ENCODE measurements at places on chromosomes 6 and 20.
A peak's percentile ranks its signal among the peaks of the same experiment; 100 is the strongest.

DNA sequence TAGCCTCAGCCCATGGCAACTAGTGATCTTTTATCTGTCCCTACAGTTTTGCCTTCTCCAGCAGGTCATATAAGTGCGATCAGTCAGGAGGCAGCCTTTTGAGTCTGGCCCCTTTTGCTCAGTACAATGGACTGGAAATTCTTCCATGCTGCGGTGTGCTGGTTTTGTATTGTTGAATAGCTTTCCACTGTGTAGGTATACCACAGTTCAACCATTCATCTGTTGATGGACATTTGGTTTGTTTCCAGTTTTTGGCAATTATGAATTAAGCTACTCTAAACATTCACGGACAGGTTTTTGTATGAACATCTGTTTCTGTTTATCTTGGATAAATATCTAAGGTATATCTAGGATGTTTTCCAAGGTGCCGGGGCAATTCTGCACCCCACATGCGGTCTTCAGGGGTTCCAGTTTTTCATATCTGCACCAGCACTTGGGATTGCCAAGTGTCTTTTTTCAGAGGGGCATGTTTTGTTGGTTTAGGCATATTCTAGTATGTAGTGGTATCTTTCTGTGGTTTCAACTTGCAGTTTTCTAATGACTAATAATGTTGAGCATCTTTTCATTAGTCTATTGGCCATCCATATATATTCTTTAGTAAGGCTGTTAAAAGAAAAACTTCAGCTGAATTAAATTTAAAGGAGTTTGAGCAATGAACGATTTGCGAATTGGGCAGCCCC lies 141.0 kb downstream of the TFAP2C start:
- peak; percentile 7 for DNase-seq

- no peak for DNase-seq
These were observed 77.9 kb downstream of the PCSK2 start for GRCh38 chr20:17304774-17305173.

GRCh38 chr6:157982563-157983405 lies 1.1 kb downstream of the SYNJ2 start:
- DNase-seq: peak; percentile 48

- DNase-seq: peak; percentile 93
These were observed 88.3 kb upstream of the COL21A1 start for GRCh38 chr6:56335726-56336125.

DNA sequence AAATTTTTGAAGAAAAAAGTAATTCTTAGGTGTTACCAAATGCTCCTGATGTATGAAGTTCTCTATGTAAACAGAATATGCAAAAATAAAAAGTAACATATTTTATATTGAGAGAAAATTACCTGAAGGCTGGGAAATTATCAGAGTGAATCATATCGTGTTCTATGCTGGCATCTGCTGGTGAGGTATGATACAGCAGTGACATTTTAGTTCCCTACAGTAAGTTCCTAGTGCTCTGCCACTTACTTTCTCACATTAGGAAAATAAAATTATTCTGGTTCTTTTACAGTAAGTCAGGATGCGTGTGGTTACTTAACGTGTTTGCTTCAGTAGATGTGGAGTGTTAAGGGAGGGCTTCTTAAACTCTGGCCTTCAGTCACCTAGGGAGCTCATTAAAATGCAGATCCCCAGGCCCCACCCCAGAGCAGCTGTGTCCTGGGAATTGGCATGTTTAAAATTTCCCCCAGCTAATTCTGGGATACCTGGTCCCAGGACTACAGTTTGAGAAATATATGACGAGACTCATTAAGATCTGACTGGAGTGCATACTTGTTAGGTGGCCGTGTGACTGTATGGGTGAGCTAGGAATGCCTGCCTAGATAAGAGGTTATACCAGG lies 3.2 kb downstream of the ACTR5 start:
- DNase-seq: no peak

DNA sequence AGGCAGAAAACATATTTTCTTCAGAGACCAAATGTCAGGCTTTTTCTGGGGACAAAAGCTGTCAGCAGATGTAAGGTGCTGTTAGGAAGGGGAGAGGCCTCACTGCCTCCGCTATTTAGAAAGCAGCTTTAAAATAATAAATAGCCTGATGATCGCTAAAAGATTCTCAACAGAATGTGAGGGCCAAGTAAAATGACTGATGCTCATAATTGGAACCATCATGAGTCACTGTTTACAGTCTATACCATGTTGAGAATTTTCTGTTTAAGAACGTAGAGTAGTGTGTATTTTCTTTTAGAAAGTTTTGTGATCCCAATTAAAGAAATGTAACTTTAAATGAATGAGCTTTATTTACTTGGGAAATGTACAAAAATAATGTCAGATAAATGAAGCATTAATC lies 220.0 kb downstream of the CLIC5 start:
- no peak for DNase-seq

DNA sequence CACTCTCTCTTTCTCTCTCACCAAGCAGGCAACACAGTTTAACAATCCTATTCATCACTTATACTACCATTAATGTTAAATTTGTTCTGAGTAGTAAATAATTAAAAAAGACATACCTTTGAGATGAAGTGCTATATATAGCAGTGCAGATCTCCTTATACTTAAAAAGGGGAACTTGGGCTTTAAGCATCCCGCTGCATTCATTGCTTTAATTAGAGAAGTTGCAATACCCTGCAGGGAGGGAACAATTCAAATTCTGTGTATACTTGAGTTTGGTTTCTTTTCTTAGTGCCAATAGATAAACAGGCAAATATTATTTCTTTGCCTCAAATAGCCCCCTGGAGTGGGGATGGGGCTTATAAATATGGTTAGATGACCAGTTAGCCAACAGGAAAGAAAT lies 10.8 kb upstream of the ZBTB24 start:
- no peak for DNase-seq

DNA sequence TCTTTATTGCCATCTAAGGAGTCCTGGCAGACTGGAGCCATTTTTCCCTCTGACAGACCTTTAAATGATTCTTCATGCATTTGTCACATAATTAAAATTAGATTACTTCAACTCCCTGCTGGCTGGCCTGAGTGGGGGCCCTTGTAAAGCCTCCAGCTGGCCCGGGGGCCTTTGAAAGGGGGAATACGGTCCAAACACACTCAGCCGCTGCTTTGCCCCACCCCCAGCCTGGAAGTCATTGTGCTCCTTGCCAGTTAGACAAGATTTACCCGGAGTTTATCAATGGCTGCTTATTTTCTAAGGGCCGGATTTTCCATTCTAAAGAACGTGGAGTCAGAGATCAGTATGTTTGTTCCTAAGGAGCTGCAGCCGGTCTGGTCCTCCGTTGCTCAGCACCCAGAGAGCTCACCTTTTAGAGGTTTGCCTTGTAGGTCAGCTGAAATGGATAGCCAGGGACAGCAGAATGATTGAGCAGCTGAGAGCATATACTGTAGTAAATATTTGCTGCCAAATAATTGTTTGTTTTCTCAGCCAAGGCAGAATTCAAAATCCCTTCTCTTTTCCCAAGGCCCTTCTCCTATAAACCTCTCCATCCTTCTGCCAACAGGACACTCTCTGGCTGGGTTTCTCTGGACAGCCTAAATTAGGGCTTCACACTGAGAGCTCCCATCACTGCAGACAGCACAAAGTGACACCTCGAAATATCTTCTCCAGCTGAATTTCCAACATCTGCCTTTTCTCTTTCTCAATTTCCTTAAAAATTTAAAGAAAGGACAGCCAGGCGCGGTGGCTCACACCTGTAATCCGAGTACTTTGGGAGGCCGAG lies 68.4 kb upstream of the RBM24 start:
- DNase-seq: no peak

DNA sequence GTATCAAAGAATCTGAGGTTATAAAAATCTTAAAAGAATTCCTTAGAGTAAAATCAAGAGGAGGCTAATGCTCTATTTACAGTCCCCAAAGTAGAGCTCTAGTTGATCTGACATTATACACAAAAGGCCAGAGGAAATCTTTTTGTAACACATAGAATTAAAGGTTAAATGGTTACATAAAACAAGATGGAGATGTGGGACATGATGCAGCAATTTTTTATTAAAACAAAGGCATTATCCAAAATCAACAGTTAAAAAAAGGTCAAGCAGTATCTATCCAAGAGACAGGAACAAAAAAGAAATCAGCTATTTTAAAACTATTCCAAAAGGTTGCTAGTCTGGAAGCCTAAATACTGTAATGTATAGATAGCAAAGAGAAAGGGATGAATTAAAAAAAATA lies 20.4 kb downstream of the ELOVL5 start:
- DNase-seq: no peak

GRCh38 chr6:133889557-133890403 lies 867 bp downstream of the TCF21 start:
- DNase-seq: no peak

DNA sequence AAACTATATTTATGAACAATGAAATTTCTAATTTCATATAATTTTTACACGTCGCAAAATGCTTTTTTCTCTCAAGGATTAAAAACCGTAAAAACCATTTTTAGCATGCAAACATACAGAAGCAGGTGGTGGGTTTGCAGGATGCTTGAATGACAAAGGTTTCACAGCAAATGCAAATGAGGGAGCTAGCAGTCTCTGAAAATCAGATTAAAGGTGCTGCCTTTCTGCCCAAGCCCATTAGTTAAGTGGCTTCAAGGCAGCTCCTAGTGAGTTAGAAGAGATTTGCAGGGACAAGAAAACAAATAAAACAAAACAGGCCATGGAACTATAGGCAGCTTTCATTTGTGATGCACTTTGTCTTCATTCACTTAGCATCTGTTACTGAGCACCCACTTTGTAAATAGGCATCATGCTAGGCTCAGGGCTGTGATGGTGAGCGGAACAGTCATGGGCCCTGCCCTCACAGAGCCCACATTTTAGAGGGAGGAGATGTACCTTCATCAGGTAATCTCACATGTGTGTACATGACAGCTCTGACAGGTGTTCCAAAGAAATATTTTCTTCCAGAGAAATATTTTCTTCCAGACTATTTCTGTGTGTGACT lies 29.5 kb downstream of the NAPB start:
- DNase-seq: no peak

DNA sequence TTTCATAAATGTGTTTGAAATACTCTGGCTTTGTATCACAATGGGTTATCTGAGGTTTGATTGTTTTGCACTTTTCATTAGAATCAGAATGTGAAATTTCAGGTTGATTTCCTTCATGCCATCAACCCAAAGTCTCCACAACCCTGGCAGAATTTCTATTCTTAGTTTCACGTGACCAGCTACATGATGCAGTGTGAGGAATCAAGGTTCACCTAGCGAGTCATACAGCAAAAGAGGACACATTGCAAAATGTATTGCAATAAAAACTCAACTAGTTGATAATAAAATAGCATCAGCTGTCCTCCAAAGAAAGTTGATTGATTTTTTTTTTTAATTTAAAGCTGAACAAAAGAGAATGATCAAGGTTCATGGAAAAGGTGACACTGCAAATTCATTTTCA lies 2.2 kb downstream of the HAO1 start:
- DNase-seq: no peak

DNA sequence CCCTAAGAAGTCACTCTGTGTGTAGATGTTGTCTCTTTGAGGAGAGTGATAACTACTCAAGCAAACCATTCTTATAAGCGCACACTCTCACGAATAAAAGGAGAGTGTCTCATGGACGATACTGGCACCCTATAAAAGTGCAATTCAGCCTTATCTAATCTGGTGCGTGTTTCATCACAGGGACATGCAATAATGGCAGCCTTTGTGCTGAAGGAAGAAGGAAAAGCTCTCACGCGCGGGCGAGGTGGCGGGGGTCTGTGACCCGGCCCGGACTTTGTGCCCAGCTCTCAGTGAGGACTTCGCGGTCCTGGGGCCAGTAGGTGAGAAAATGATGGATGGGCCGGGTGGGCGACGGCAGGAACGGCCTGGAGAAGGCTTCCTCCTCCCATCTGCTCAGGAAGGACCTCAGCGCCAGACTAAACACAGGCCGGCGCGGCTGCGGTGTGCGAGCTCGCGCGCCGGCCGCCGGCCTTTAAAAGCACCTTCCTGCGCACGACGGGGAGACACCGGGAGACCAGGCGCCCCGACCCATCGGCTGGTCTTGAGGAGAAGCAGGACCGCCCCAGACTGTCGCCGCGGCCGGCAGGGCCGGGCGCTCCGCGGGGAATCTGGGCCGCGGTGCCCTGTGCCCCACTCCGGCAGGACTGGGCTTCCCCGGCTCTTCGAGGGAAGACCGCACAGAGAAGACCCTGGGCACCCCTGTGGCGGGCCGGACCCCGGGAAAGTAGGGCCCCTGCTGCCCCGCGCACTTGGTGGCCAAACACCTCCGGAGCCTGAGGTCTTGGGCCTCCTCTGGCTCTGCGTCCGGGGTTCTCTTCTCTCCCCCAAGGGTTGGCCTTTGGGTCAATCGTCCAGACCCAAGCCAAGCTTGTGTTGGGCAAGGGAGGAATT lies 8.3 kb upstream of the FOXC1 start:
- DNase-seq: no peak

DNA sequence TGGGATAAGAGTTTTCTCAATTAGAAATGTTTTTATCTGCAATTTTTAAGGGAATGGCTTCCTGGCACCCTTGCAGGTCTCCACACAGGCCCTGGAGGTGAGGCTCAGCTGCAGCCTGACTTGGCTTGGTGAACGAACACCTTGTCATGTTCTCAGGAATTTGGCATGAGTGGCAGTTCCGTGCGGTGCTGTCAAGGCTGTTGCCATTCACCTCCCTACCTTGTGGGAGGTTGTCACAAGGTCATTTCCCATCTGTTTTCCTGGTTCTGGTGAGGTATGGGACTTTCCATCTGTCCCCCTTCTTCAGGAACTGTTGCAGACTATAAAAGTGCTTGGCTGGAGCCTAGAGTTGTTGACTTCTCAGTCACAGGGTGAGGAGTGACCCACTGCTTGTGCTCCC lies 82.9 kb downstream of the ELOVL4 start:
- DNase-seq: no peak

DNA sequence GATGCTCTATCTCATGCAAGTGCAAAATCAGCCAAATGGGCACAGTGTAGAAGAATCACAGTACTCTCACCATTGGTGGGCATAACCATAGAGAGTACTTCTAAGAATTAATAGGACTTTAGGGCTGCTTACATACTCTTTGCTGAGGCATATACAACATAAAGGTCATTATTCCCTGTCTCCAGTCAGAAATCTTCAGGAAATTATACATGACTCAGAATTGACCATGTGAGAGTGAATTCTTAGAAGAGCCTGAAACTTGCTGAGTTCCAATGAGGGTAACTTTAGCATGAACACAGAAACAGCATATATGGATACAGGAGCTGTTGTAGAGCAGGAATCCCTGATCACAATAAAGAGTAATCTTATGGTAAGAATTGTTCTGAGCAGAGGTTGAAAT lies 498.7 kb downstream of the TENT5A start:
- DNase-seq: no peak

GRCh38 chr20:62388839-62389600 lies 2.1 kb downstream of the RPS21 start:
- no peak for DNase-seq
